Activated T-helper 1 cell treated with anti-CD3 and anti-CD28 coated beads, Interleukin-2, amount 50 U/mL, for 16 hours (primary cell): ENCODE measurements at places on chromosomes 1 and 21.

DNA sequence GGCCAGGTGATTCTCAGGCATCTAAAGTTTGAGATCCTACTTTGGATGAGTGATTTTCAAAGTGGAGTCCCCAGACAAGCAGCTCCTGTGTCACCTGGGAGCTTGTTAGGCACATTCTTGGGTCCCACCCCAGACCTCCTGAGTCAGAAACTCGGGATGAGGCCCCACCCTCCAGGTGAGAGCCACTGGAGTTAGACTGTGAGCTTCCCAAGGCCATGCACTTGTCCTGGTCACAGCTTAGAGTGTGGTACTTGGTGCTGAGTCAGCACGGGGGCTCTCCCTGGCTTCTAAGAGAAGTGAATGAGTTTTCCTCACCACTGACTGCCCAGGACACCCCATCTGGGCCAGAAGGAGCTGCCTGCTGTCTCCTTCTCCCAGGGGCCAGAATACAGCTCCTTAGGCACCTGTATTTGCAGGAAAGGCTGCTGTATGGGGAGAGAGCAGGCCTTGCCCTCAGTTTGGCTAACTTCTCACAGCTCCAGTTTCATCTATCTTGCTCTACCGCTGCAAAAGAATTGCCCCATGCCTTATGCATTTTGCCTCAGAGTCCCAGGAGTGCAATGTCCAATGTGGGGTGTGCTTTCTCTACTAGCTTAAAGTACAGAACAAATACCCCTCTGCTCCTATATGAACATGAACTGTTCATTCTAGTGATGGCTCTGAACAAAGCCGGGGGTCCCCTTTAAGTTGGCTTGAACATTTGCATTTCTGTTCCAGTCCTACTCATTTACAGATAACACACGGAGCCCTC lies 98.1 kb downstream of the PSMG1 start:
- DNase-seq = no peak

- DNase-seq = no peak
Measured at GRCh38 chr1:1788646-1789431, 10.6 kb upstream of the NADK start.

DNA sequence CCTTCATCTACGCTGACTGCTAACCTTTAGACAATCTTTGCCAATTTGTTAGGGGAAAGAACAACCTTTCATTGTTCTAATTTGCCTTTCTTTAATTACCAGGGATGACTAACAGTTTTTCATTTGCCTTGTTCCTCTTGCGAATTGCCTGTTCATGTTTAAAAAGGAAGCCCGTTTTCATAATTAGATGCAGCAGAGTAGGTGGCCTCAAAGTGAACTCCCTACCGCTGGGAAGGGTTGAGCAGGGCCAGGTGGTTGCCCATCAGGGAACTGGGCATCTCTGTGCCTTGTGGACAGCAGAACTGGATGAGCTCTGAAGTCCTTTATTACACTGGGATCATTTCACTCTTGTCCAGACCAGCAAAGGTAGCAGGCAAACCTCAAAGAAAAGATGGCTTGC lies 59.0 kb downstream of the HIVEP3 start:
- DNase-seq = no peak

GRCh38 chr1:155324717-155325602 lies 4.3 kb downstream of the RUSC1 start:
- DNase-seq = no peak

DNA sequence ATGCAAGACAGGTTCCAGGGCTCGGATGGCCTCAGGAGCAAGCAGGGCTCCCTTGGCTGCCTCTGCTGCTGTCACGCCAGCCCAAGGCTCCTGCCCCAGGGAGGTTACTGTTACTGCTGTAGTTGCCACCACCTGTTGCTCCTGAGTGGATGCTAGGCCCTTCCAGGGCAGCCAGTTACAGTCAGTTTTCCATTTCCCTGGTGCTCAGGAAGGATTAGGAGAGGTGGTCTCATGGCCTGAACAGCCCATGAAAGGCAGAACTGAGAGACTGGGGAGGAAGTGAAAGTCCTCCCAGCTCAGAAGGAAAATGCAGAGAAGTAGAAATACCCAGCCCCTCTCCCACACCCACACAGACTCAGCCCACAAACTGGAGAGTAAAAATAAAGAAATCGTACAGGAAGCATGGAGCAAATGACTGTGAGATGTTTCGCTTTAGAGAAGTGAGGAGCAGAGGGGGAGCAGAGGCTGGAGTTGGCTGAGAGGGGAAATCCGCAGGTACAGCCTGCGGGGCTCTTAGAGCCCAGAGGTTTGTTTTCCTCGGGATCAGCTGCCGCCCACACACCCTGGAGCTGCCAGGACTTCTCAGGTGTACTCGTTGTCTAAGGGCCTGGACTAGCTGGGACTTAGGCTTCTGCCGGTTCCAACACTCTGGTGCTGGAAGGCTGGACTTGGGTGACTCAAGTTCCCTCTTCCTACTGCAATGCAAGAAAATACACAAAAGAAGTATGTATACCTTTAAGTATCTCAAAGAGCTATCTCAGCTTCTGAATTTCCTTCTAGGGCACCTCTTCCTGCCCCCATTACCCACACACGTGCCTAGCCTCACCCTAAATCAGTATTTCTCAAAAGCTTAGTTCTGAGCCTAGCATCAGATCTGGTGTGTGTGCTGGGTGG lies 2.3 kb downstream of the IL6R start:
- DNase-seq = no peak

DNA sequence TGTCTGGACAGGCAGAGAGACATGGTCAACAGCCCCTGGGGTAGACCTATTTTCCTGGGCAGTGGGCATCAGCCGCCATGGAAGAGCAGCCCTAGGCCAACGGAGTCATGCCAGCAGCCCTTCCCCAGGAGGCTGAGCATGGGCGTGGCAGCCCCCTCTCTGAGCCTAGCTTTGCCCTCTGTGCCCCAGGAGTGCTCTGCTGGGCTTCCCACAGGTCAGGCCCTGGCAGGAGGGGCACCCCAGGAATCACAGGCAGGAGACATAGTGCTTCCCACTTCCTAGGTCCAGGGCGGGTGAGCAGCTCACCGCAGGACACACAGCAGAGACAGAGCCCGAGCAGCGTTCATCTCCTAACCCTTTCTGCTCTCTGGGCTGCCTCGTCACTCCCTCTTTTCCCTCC lies 132.8 kb downstream of the GLIS1 start:
- DNase-seq = no peak
